ENCODE measurements at places on chromosomes 5 and 9.

DNA sequence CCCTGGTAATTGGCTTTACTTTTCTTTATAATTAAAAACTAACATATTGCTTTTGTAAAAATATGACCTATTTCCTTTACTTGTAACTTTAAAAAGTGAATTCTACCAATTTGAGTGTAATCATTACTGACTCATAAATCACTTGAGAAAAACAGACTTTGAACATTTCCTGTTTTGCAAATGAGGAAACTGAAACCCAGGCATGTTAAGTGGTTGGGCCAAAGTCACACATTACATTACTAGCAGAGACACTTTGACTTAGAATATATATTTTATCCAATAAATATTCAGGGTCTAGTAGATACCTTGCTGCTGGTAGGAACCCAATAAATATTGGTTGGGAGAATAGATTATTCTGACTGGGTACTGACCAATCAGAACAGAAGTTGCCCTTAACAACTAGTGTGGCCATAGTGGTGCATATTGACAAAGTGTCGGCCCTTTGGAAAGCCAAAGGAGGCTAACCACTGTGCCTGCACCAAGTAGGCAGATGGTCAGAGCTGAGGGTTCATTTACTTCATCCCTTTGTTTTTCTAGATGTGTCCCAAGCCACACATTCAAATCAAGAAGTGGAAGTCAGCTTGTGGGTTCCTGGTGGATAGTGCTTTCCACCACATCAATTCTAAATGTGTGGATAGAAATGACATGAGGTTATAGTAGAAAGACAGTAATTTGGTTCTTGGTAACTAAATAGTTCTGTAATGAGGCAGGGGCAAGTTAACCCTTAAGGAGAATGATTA, 365.1 kb upstream of the RIOK2 start:
- DNase-seq: peak; percentile 93

DNA sequence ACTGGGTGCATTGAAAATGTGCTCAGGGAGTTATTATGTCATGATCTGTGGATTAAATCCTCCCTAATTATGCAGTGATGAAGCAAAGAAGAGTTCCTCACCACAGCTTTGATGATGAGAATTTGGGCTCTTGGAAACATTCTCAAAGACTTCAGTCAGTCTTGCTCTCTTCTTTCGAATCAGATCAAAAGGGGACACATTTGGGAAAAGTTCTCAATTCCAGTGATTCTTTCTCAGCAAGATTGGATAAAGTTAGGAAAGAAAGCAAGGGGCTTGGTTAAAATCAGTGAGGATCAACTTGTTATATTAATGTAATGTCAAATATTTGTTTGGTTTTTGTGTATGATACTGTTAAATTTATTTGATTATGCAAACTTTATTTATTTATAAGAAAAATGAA, 411.3 kb upstream of the ACTBL2 start:
- no peak for DNase-seq

DNA sequence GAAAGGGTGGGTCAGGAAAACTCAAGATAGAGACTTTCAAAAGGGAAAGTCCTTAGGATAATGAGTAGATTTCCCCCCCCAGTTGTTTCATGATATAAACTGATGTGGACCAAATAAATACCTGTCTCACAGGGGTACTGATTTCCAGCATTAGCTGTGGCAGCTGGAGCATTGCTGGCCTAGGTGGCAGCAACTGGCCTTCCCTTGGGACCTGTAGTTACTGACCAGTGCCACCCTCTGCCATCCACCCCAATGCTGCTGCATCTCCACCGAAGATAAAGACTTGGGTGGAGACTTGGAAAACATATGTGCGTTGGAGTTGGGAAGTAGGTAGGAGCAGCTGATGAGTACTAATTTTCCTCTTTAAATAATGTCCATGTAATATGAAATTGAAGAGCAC, 71.8 kb downstream of the SYK start:
- DNase-seq: no peak

GRCh38 chr9:77486968-77487367, 161.2 kb downstream of the GNA14 start:
- no peak for DNase-seq

GRCh38 chr5:14810928-14811572, 60.5 kb downstream of the ANKH start:
- no peak for DNase-seq

GRCh38 chr9:115650768-115651167, 502.8 kb upstream of the PAPPA start:
- no peak for DNase-seq

DNA sequence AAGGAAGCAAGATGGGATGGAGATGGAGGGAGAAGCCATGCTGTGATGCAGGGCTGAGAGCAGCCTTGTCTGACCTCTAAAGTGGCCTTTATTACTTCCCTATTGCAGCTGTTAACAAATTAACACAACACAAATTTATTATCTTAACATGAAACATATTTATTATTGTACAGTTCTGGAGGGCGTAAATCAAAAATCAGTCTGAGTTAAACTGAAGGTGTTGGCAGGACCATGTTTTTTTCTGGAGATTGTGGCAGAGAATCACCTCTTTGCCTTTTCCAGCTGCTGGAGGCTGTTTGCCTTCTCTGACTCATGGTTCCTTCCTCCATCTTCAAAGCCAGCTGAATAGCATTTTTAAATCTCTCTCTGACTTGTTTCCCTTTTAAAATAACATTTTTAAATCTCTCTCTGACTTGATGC, 7.2 kb upstream of the MCC start:
- peak; percentile 48 for DNase-seq

- no peak for DNase-seq
Measured at GRCh38 chr5:19987612-19988361, at the start of gene CDH18. Gene CDH18, minus strand, starts transcription at chr5:19988200. Its CDS starts 149,214 bp downstream, at chr5:19838986.

- no peak for DNase-seq
Measured at GRCh38 chr9:137460363-137461315, 1.5 kb upstream of the NSMF start.

DNA sequence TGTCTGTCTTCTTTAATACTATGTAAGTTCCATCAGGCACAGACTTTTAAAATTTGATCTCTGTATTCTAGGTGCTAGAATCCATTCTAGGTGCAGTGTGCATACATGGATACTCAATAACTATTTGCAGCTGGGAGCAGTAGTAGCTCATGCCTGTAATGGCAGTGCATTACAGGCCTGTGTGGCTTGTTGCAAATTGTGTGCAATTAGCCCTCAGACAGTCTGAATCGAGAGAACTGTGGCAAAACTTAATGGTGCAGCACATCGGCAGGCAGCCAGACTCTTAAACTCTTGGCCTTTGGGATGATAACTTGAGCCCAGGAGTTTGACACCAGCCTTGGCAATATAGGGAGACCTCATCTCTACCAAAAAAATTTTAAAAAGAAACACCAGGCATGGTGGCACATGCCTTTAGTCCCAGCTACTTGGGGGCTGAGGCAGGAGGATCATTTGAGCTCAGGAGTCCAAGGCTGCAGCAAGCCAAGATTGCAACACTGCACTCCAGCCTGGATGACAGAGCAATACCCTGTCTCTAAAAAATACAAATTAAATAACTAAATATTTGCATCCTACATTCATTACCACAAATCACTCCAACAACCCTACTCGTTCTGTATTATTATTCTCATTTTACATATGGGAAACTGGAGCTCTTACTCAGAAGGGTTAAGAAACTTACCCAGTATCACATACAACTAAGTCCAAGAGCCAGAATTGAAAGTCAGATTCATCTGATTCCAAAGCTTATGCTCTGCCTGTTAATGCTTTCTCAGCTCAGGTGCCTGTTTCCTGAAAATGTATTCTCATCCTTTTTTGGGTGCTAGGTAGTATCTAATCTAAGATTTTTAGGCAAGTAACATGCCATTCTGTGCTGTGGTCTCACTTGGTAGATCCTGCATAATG, 30.1 kb downstream of the PRKACG start:
- no peak for DNase-seq
